ENCODE measurements at places on chromosomes 16 and 17.

DNA sequence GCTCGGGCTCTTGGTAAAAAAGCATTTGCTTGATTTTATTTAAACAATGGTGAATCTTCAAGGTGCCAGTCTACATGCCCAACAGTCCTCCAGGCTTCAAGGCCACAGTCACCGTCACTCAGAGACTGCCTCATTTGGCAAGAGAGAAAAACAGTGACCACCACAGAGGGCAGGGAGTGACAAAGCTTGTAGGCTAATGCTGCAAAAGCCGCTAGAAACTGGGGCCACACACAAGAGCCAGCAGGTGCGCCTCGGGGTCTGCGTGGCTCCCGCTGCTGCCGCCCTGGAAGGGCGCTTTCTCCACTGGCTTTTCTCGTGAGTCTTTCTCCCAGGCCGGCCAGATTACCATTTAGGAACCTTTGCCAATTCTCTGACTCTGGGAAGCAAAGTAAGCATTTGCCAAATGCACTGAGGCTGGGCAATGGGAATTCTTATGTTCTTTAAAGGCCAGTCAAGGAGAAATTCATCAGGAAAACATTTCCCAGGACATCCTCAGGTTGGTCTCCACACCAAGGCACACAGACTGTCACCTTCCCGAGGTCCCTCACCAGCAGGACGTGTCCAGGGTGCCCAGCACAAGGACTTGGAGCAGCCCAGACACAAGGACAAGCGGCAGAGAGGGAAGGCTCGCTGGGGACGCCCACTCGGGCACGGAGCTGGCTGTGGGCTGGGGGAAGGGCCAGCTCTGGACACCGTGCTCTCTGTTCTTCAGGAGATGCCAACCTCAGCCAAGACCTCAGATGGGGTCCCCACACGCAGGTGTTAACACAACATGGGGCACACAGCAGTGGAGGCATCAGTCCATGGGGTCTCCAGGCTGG, 12.5 kb upstream of the C16orf95 start:
- DNase-seq, result no peak

- no peak for DNase-seq
These were observed 32.3 kb upstream of the TANC2 start for GRCh38 chr17:62933501-62934385.

GRCh38 chr17:7084088-7084487, 4.0 kb upstream of the CLEC10A start:
- DNase-seq, result no peak

DNA sequence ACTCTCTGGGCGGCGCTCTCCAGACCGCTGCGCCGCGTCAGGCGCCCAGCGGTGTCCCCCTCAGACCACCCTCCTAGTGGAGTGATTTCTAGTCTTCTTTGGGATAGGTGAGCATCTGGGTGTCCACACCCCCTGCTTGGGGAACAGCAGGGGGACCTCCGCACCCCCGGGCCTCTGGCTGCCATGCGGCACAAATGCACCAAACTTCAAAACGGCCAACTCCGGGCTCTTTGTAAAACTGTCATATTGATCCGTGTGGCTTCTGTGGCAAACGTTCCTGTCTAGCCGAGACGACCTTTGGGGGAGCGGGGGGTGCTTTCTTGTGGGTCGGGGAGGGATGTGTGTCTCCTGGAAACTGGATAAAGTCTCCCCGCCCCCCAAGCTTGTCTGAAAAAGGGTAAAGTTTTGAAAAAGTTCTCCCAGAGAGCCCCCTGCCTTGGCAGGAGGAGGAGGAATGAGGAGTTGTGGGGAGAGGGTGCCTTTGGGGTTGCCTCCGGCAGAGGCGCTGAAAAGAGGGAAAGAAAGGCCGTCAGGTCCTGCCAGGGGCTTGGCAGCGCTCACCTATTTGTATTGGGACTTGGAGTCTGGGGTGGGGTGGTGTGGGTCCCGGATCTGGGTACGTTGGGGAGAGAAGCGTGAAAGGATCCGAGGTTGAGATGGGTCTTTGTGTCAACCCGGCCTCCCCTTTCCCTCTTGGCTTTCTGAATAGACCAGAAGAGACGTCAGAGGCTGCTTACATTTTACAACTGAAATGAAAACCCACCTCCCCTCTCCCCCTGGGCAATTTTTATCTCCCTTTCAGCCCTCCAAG, 2.2 kb upstream of the CHD3 start:
- no peak for DNase-seq

DNA sequence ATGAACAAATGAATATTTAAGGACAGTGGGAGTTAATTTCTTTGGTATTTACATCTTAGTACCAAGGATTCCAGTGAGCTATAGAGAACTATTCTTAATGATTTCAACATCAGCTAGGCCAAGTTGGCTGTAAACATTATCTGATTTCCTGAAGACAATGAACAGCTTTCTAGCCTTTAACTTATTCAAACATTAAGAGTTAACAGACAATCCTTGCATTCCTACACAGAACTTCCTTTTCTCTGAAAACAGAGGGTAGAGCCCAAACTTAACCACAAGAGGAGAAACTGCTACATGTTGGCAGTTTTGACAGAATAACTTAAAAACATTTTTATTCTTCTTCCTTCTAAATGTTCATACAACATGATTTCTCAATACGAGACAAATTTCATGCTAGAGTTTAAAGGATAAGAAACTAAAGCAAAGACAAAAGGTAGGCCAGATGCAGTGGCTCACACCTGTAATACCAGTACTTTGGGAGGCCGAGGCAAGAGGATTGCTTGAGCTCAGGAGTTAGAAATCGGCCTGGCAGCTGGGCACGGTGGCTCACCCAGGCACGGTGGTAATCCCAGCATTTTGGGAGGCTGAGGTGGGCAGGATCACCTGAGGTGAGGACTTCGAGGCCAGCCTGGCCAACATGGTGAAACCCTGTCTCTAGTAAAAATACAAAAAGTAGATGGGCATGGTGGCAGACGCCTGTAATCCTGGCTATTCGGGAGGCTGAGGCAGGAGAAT, 4.4 kb downstream of the CRLF3 start:
- no peak for DNase-seq

DNA sequence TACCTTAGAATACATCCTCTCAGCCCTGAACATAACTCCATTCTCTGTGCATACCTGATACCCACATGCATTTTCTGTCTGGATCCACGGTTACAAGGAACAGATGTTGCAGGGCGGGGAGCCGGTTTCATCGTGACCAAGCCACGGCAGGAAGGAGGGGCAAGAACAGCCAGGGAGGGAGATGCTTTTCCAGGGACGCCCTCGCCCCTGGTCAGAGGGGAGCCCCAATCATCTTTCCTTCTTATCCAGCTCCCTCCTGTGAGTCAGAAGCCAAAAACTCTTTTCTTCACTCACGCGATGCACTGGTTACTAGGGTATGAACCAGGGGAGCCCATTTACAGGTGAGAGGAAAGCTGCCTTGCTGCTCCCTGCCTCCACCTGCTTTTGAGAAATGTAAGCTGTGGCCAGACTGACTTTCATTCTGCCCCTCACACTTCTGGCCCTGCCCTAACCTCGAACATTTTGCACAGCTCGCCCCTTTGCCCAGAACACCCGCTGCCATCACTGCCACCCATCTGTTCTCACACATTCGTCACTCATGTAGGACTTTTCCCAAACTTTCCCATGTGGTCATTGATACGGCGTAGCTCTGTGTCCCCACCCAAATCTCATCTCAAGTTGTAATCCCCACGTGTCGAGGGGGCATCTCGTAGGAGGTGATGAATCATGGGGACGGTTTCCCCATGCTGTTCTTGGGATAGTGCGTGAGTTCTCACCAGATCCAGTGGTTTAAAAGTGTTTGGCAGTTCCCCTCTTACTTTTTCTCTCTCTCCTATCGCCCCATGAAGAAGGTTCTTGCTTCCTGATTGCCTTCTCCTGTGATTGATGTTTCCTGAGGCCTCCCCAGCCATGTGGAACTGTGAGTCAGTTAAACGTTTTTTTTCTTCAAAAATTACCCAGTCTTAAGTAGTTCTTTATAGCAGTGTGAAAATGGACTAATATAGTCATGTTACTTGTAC, 20.5 kb downstream of the FOXL1 start:
- no peak for DNase-seq

DNA sequence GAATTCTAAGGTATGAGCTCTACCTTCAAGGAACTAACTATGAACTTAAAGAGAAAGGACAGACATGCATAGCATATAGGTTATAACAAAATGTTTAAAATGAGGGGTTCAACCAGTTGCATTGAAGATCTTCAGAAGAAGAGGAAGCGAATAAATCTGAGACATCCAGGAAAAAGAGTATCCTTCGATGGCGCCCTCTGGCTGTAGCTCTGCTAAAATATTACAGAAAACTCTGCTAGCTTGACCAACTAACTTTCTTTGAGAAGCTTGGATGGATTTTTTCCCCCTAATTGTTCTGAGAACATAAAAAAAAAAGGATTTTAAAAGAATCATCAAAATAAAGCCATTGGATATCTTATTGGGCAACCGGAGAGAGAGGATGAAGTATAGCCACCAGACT, 659.9 kb upstream of the SOX9 start:
- no peak for DNase-seq

DNA sequence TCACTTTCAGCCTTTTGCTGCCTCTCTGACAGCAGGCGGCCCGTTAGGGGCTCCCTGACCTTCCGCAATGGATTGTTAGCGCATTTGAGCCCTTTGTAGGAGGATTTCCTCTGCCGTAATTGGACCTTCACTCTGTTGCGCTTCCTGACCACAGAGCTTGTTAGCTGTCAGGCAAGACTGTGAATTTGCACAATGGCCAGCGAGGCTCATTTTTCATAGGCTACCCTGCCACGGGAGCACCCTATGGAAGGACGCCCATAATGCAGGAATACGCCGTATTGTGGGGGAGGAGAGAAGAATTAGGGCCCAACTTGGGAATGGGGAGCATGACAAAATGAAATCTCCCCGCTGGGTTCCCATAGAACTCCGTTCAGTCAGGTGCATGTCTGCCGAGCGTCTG, 205.2 kb upstream of the NLRP1 start:
- no peak for DNase-seq

GRCh38 chr16:3825103-3825502, 55.4 kb downstream of the CREBBP start:
- no peak for DNase-seq

DNA sequence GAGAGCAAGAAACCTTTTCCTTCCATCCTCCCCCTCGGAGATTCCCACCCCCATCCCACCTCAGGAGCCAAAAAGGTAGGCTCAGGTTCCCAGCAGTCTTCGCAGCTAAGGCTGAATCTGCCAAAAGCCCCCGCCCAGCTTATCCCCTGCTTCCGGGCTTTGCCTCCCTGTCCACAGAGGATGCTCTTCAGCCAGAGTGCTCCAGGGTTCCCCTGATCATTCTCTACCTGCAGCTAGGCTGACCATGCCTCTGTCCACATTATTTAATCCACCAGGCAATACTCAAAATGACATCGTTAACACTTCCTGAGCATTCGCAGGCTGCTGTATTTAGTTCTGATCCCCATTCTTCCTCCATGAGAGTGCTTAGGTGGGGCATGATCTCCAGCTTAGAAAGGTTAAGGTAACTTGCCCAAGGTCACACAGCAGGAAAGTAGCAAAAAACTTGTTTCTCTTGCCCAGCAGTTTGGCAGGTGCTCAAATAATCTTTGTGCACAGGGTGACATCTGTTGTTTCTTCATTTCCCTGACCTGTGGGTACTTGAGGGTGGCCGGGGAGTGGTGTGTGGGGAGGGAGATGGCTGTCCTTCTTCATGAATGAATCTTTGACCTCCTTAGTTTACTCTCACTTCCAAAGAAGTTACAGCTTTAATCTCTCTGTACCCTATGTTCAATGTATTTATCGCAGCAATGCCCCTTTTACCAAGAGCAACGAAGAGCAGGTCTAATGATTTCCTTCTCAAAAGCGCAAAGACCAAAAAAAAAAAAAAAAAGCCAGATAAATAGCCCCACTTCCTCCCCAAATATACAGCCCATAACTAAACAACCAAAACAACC, 848 bp upstream of the TBKBP1 start:
- no peak for DNase-seq

GRCh38 chr16:81369888-81370504, 55.2 kb downstream of the GAN start:
- no peak for DNase-seq

DNA sequence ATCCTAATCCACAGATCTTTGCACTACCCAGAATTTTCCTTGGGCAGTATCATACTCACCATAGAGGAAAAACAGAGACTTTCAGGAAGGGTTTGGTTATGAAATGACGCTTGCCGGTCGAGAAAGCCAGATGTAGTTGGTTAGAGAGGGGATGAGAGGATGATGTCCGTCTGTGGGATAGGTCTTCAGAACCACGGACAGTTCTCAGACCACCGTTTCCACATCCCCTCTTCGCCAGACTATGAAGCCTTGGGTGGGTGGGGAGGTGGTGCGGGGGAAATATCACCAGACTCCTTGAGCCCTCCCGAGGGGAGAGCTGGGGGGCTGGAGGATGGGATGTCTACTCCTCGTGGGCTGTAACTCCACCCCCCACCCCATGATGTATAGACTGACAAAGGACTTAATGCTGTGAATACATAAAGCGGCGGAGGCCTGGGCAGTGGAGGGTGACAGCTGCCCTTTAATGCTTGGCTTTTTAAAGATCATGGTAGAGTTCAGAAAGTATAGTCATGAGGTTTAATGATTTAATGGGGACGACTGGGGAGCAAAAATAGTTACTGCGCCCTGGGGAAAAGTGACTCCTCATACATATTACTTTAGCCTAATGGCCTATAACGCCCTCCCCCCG, 96.6 kb downstream of the MRM1 start:
- no peak for DNase-seq

Data from cortex of kidney (tissue), 1 donor.